ENCODE measurements at places on chromosomes 12 and 14. TPM values are rescaled to one million over a fixed set of nuclear protein-coding genes. Genes with fewer than 3 reads are reported as not detected.

Gene PIANP
- 0.49 TPM for total RNA-seq

Gene TAS2R10
- 0.39 TPM for total RNA-seq

Gene SDSL
- 2.4 TPM for total RNA-seq

Gene C12orf60
- 1.8 TPM for total RNA-seq

Gene MMP17
- 0.64 TPM for total RNA-seq

Gene MANSC4
- total RNA-seq = not detected

Gene KRT77
- total RNA-seq = not detected

Gene VASH1
- 5.0 TPM for total RNA-seq

Gene ZC3H14
- 40.0 TPM for total RNA-seq

Gene ADCY4
- total RNA-seq = 5.3 TPM

Gene APOF
- total RNA-seq = not detected

Gene MED6
- total RNA-seq = 50.8 TPM

Gene CNTN1
- not detected for total RNA-seq

Gene SERPINA10
- not detected for total RNA-seq

Gene CCDC88C
- total RNA-seq = 189 TPM

Gene SLC7A8
- total RNA-seq = 0.25 TPM

Gene NTF3
- not detected for total RNA-seq

Gene FLVCR2
- 6.9 TPM for total RNA-seq

Gene STON2
- 1.1 TPM for total RNA-seq

Gene FGF23
- not detected for total RNA-seq

Gene PPP1R13B
- total RNA-seq = 10.6 TPM

Gene IGF1
- total RNA-seq = 0.46 TPM

Gene OAS3
- 292 TPM for total RNA-seq

Gene TSHR
- total RNA-seq = 3.6 TPM
